ENCODE measurements at places on chromosomes 3 and 15.

GRCh38 chr15:23857028-23857641 is 170.0 kb upstream of the NDN start:
- no peak for DNase-seq

GRCh38 chr3:141367038-141367730 is 1.1 kb upstream of the ZBTB38 start:
- DNase-seq = no peak

DNA sequence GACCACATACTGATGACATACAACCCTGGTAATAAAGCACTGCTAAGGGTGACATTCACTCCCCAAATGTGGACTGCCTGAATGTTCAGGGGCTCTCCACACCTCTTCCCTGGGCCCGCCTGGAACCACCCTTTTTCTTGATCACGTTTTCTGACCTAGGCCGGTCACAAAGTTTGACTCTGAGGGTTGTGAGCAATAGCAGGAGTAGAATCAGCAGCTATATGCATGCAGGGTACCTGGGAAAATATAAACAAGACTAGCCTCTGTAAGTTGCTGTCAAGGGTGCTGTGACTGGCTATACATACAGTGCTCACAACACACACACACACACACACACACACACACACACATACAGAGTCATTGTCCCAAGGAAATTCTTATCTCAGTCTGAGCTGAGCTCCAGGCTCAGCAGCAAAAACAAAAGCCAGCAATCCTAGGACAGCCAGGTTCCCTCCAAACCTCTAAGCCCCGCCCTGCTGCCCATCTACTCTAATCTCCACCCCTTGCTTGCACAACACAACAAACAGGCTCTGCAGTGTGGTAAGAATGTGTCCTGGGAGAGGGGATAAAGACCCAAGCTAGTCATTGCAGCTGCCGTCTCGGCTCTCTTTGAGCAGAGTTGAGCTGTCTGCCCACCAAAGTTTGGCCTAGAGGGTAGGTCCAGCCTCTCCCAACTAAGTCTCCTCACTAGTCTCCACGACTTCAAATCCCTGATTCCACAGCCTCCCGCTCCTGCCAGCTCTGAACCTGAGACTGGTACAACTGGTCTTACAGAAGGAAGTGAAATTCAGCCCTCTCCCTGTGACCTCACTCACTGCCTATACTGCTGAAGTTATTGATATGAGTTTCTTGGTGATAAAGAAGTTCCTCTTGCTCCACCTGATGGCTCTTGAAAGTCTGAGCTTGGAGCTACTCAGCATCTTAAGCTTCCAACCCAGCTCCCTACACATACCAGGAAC is 2.2 kb downstream of the BMF start:
- DNase-seq = no peak

GRCh38 chr3:65231544-65231943 is 543.7 kb upstream of the ADAMTS9 start:
- DNase-seq = no peak

DNA sequence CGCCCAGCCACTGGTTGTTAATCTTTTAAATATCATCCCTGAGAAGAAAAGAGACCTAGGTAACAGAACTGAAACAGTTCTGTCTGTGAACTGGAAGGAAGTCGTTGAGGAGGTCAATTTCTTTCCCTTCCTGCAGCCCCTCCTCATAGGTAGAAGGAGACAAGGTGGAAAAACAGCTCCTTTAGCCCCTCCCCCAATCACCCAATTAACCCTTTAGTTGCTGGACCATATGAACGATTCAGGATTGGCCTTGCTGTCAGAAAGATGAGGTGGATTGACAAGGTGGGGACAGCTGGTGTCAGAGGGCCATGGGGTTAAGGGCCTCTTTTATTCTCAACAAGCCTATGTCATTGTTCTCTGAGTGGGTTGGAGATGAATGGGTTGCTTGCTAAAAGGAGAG is 36.0 kb upstream of the ZNF445 start:
- DNase-seq = no peak

GRCh38 chr3:41037651-41038334 is 161.5 kb upstream of the CTNNB1 start:
- no peak for DNase-seq

DNA sequence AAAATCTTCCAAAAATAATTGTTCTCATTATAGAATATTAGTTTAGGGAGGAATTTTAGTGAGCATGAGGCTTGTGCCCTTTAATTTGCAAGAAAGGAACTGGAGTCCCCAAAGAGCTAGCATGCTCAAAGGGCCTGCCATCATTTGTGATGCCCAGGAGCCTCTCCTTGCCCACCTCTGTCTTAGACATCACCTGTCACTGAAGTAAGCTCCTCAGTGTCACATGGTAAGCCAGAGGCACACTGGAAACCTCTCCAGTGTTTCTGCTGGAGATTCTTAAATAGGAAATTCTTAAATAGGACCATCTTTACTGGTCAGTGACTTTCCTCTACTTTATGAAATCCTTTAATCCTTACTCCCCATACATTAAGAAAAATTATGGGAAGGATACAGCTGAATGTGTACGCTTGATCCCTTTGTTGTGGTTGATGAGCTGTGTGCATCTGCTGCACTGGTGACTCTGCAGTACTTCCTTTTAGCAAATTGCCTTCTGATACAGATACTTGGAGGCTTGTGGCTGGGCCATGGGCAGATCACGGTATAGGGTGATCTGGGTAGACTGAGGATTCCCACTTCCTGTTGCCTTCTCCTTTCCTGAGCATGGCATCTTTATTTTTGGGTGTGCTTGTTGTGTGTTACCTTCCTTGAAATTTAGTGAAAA is 197.4 kb downstream of the KLHL25 start:
- no peak for DNase-seq

GRCh38 chr3:8279886-8280550 is 221.6 kb upstream of the LMCD1 start:
- DNase-seq = no peak

GRCh38 chr3:197068077-197068476 is 38.5 kb upstream of the MELTF start:
- DNase-seq = no peak

DNA sequence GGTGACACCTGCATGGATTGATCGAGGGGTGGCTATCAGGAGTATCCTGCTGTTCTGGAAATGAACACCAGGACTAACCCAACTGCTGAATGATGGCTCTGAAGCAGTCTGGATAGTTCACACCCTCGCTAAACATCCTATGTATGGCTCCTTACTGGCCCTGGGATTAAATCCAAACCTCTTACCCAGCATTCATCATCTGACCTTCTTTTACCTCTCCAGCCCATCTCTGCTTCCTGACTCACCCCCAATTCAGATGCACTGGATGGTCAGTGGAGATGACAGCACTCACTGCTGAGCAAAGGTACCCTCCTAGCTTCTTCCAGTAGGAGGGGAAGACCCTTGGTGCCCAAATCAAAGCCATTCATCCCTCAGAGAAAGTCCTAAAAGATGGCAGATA is 235.2 kb upstream of the TRIM42 start:
- DNase-seq = no peak

DNA sequence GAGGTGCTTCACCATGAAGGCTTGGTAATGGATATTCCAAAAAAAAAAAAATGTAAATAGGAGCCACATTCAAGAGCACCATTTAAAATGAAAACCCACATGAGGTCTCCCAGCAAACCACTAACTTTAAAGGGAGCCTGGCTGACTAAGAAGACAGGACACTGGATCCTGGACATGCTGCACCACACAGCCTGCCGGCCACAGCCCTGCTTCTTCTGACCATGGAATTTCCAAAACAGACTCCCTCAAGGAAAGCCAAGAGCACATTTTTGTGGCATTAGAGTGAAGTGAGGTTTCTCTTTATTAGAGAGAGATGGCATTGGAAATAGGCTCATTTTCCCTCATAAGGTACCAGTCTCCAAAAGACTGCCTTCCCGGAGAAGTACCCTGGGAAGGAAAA is 113.9 kb downstream of the RORA start:
- no peak for DNase-seq

DNA sequence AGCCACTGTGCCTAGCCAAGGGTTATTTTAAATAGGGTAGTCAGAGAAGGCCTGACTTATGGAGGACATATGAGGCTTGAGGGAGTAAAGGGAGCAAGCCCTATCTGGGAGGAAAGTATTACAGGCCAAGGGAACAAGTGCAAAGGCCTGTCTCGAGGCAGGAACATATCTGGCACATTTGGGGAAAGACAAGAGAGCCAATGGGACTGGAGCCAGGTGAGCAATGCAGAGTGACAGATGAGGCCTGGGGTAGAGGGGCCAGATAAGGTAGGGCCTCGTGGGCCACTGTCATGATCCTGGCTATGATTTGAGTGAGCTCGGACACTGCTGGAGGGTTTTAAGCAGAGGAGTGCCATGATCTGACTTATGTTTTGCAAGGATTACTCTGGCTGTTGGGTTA is 43.8 kb downstream of the DCP1A start:
- DNase-seq = no peak

DNA sequence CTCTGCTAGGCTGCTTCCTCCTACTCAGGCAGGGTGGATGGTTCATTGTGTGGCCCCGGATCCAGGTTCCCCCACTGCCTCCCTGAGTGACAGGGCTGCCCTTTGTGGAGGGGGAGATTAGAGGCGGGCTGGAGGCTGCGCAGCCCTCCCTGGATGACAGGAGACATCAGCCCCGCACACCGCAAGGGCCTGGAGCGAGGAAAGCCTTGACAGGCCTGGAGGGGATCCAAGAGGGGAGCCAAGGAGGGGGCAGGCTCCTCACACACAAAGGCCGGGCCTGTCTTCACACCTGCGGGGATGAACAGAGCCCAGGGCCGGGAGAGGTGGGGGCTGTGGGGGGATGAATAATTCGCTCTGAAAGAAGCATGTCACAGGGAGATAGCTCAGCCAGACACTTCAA is 72.9 kb downstream of the RPN1 start:
- no peak for DNase-seq

DNA sequence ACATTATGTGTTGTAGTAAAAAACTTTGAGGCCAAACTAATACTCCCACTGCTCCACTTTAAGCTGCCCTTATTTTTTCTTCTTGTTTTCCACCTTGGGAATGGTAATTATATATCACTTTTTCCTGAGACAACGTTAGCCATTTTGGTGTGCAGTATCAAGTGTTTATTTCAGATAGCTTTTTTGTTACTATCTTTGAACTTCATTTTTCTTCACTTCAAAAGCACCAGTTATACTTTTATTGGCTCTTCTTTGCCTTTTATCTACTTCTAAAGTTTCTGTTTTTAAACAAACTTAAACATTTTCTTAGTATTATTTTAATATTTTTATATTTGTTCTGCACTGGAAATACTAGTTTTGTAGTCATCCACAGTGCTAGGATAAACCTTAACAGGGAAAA is 6.5 kb downstream of the TOPAZ1 start:
- no peak for DNase-seq

GRCh38 chr3:167361306-167361705 is 18.8 kb downstream of the ZBBX start:
- DNase-seq = no peak

- DNase-seq = no peak
These were observed 229.5 kb downstream of the VPS13C start for GRCh38 chr15:61830536-61831330.

GRCh38 chr3:116399701-116400226 is 45.5 kb downstream of the LSAMP start:
- DNase-seq = no peak

DNA sequence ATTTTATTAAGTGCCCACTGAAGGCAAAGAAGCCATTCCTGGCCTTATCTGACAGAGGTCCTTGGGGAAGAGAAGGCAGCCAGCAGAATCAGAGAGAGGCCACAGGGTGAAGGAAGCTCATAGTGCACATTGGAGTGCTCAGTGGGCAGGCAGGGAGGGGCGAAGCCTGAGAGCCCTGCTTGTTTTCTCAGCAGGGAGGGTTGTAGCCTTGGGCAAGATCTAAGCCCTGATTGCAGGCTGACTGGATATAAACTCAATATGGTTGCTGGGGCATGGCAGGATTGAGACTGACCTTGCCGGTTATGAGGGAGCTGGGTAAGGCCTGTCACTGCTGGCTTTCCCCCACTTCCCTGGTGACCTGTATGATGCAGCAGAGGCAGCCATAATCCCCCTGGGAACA is 7.5 kb upstream of the IGSF11 start:
- DNase-seq = no peak

DNA sequence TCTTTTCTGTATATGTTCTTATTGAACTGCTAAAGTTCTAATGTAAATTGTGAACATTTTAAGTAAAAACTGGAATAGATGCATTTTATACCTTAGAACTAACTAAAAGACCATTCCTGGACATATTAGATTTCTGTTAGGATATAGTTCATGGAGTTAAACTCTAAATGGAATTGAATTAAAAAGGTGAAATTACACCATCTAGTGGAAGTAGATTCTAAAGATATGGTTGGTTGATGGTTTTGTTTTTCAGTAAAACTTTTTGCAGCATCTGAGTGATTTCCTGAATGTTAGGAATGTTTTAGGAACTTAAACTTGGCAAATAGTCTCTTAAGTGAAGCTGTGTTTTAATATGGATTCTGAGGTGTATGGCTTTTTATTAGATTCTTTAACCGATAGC is 96.8 kb downstream of the SLMAP start:
- no peak for DNase-seq

- DNase-seq = no peak
These were observed 324.5 kb upstream of the ROBO2 start for GRCh38 chr3:76715426-76715825.

DNA sequence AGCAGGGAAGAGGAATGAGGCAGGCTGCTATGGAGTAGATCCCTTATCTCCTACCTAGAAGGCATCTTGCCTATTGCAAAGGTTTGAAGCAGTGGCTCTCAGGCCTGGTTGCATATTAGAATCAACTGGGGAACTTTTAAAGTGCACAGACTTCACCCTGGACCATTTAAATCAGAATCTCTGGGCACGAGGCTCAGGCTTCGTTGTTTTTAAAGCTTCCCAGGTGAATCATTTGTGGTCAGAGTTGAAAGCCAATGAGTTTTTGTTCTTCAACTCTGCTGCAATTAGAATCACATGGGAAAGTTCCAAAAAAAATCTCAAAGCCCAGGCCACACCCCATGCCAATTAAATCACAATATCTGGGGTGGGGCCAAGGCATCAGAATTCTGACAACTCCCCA is 773.1 kb downstream of the AGBL1 start:
- no peak for DNase-seq

DNA sequence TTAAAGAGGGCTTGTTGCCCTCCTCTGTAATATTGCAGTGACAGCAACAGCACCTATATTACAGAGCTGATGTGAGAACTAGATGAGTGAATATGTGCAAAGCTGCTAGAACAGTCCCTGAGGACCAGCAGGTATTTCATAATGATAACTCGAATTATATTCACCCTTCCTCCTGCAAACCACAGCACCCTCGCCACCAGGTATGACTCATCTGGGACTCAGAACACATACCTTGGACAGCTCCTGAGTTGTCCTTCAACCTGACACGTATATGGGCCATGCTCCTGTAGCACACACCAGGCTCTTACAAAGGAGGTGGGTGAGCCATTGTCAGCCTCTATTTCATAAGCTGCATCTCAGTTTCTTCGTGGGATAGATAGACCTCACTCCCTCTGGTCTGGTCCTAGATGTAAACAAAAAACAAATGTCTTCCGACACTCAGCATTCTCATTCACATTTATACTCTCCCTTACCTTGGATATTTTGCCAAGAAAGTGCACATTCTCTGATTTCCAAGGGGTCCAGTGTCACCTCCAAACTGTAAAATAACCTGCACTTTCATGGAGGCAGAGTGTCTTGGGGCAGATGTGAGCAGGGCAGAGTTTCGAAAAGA is 124.5 kb downstream of the TLE3 start:
- no peak for DNase-seq

- DNase-seq = no peak
These were observed 311.7 kb upstream of the ZNF717 start for GRCh38 chr3:76096836-76097588.

GRCh38 chr3:99878005-99878404 is 60.3 kb downstream of the CMSS1 start:
- no peak for DNase-seq

Data from esophagus squamous epithelium (tissue), 5 donors.